ENCODE measurements at places on chromosomes 7 and 10. TPM values are rescaled to one million over a fixed set of nuclear protein-coding genes. Genes with fewer than 3 reads are reported as not detected.

The PIP gene
- total RNA-seq = not detected

The TAF6 gene
- 40.7 TPM for total RNA-seq

The CALCR gene
- not detected for total RNA-seq

The PON3 gene
- 2.2 TPM for total RNA-seq

The ANKRD30A gene
- not detected for total RNA-seq

The ZNF775 gene
- 5.4 TPM for total RNA-seq

The PRLHR gene
- total RNA-seq = not detected

The PPP3CB gene
- 32.7 TPM for total RNA-seq

The JMJD1C gene
- 127 TPM for total RNA-seq

The TEX36 gene
- total RNA-seq = 0.32 TPM

The IDI2 gene
- total RNA-seq = not detected

The CYP3A7 gene
- not detected for total RNA-seq

The PAPOLB gene
- total RNA-seq = 0.16 TPM

The DDC gene
- total RNA-seq = not detected

The CDNF gene
- total RNA-seq = 0.24 TPM

The BAIAP2L1 gene
- total RNA-seq = 6.7 TPM

The AFAP1L2 gene
- 1.8 TPM for total RNA-seq

The GJC3 gene
- not detected for total RNA-seq

The HGF gene
- 1.8 TPM for total RNA-seq

The LIPK gene
- total RNA-seq = not detected

The DPCD gene
- total RNA-seq = 33.9 TPM

The PON1 gene
- not detected for total RNA-seq

The TMEM178B gene
- under 0.01 TPM for total RNA-seq

The LFNG gene
- total RNA-seq = 20.3 TPM

The CLCN1 gene
- total RNA-seq = under 0.01 TPM

The SPOCK2 gene
- 0.16 TPM for total RNA-seq

The HOXA7 gene
- not detected for total RNA-seq

The GALNT17 gene
- 0.49 TPM for total RNA-seq

The OGA gene
- total RNA-seq = 83.8 TPM
